ENCODE measurements at places on chromosomes 13 and 19.
A peak's percentile ranks its signal among the peaks of the same experiment; 100 is the strongest.

DNA sequence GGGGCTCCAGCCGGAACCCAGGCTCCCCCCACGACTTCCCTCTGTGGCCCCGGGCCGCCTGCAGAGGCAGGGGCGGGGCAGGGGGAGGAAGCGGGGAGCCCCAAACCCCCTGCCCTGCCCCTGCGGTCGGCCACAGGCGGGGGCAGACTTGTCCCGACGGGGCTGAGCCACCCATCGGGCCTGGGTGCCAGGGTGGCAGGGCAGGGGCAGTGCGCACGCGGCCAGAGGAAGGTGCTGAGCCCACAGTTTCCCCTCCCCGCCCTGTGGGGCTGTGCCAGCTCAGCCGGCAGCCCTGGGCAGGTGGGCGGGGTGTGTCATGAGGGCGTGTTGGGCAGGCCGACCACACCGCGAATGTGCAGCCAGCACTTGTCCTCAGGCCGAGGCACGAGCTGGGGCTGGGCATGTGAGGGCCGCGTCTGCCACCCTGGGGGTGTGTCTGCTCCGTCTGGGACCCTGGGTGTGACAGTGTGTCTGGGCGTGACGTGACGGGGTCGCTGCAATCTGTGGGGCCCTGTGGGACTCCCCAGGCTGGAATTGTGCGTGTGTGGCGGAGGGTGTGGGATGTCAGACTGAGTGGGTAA is 17.7 kb downstream of the CCDC97 start:
- DNase-seq: peak; percentile 91

GRCh38 chr19:32675720-32676185 is at the start of gene RGS9BP:
Gene RGS9BP (plus strand): TSS chr19:32675848. CDS start chr19:32676264, 416 bp downstream.
- peak; percentile 77 for DNase-seq

DNA sequence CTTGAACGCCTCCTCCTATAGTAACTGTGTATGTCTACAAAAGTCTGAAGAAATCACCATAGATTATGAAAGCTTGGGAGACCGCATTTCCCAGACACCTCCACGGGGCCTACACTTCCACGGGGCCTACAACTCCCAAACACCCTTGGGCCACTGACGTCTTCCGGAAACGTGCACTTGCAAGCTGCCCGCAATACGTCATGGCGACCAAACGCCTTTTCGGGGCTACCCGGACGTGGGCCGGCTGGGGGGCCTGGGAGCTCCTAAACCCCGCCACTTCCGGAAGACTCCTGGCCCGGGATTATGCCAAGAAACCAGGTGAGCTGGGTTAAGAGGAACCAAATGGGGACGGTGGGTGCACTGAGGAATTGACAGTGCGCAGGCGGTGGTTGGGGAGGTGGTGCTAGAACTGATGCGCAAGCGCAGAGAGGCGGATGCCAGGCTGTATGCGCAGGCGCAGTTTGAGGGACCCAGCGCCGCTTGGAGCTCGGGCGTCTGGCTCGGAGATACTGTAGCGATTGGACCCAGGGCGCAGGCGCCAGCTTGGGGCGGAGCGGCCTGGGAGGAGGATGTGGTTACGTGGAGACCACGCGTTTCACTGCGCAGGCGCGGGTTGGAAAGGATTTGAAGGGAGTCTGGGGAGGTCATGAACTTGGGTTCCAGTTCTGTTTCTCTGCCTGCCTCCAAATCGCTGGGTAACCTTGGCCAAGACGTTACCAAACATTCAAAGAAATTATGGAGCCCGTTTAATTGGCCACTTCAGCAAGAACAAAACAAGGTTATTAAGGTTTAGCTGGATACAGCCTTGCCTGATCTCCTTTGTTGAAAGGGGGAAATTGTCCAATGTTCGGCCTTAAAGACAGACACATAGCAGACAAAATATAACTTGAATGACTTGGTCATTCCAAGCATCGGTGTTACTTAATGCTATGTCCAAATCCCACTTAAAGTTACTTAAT is at the start of gene MRPL54:
Gene MRPL54, plus strand, starts transcription at position 182 of the 959 bp plus-strand sequence. Its CDS starts 19 bp downstream, at position 201.
- DNase-seq: peak; percentile 97

GRCh38 chr13:64753233-64754000 is 2476.7 kb downstream of the PCDH9 start:
- no peak for DNase-seq

GRCh38 chr13:76992548-76993001 is 694 bp downstream of the CLN5 start:
- DNase-seq: peak; percentile 37

GRCh38 chr19:19662871-19663255 is 613 bp downstream of the ATP13A1 start:
- DNase-seq: peak; percentile 74

GRCh38 chr19:51546650-51547396 is 15.4 kb upstream of the SIGLEC6 start:
- peak; percentile 98 for DNase-seq

DNA sequence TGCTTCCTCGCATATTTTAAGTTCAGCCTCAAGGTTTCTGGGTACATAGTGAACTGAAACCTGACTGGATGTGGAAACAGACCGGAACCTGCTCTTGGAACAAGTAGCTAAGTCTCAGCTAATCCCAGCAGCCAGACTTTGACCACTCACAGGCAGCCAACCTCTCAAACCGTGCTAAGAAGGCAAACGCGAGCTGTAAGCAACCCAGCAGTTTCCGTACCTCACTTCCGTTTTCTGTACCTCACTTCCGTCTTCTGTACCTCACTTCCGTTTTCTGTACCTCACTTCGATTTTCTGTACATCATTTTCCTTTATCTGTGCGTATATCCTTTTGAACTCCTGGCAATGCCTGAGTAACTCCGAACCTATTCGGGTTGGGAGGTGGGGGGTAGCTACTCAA is 96.8 kb downstream of the SUCLA2 start:
- peak; percentile 59 for DNase-seq

DNA sequence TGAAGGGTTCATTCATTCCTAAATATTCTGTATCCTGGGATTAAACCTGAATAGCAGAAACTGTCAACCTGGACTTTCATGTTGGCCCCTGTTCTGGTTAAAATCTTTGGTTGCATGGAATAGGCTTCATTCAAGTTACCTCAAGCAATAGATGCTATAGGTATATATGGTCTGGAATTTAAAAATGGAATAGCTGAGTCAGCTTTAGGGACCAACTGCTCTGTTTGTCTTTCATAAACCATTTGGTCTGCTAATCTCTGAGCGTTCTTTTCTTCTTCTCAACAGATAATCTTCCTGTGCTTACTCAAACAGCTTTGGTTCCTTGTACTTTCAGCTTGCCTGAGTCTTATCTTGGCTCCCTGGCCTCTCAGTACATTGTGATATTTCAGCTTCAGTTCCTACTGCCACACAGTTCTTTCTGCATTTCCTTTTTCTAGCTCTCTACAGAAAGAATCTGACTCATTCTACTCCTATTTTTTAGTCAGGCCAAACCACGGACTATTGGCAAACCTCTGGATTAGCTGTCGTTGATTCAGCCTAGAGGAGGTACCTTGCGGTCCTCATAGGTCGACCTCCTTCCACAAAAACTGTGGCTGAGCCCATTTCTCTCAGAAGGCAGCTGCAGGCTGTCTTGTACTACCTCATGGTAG is 35.9 kb upstream of the MAB21L1 start:
- DNase-seq: peak; percentile 67

DNA sequence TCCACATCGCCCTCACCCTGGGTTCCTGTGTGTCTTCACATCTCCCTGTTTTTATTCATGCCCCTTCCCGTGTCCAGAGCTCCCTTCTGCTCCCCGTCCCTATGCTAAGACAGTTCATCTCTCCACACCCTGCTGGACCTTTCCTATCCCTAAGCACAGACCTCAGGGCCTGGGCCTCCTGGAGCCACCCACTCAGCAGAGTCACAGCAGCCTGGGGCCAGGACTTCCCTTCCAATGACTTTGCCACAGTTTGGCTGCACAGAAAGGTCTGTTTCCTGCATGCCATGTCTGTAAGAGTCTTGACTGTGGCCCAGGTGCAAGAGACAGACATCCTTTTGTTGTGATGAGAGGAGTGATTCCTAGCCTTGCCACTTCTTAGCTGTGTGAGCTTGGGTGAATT is 470.7 kb downstream of the TSHZ3 start:
- DNase-seq: no peak

DNA sequence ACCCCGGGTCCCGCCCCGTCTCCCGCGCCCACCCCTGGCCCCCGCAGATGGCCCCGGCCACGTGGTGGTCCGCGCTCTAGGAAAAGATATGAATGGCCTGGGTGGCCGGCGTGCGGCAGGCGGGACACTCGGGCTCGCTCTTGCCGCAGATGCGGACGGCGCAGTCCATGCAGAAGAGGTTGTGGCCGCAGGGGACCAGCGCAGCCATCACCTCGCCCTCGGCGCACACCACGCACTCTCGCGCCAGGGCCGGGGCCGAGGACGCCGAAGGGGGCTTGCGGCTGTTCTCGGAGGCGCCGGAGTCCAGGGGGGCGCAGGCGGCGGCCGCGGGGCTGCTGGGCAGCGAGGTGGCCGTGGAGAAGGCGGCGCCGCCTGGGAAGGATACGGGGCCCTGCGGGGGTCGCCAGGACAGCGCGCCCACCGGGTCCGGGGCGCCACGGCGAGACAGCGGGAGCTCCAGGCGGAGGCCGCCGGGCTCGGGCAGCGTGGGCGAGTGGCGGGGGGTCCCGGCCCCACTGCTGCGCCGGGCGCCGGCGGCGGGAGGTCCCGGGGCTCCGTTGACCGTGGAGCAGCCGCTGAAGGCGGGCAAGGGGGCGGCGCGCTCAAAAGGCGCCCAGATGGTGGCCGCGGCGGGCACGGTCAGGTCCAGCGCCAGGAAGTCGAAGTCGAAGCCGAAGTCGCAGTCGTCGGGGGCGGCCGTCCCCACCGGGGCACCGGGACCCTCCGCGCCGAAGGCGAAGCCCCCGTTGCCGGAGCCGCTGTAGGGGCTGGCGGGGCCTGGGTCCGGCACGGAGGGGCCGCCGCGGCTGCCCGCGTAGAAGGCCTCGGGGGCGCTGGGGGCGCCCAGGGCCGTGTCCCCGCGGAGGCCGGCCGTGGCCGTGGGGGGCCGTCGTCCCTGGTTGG is 12.4 kb downstream of the MEX3D start:
- no peak for DNase-seq

DNA sequence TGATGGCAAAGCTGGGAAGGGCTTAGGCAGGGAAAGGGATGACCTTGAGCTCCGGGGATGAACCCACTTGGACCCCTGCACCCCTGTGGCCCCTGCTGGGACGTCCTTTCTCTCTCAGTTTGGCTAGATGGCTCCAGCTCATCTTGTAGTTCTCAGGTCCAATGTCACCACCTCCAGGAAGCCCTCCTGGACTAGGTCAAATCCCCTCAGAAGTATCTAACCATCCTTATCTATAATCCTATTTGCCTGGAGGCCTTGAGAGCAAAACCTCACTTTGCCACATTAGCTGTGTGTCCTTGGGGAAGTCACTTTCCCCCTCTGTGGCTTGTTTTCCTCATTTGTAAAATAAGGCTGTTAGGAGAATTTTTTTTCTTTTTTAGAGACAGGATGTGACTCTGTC is 42.7 kb upstream of the NFIC start:
- no peak for DNase-seq

DNA sequence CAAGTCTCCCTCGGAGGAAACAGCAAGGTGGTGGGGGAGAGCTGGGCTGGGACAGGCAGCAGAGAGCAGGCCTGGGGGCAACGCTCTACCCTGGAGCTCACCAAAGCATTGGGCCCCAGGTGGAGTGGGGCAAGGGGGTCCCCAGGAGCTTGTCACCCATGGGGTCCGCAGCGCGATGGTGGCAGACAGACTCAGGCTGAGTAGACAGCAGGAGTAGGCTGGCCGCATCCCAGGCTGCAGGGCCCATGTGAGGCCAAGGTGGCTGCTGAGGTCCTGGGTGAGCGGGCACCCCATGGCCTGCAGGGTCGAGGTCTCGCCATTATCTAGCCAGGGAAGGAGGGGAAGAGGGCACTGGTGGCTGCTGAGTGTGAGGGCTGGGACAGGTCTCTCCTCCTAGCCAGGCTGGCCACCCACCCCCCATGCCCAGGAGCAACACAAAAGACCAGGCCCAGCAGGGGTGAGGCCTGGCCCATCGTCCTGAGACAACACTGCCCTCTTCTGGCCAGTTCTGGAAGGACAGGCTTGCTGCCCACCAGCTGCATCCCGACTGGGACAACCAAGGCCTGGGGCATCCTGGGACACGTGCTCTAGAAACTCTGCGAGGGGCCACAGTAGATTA is 33.1 kb downstream of the CEBPG start:
- DNase-seq: peak; percentile 76

- DNase-seq: no peak
These were observed 108.3 kb downstream of the SLITRK1 start for GRCh38 chr13:83773961-83774360.

- no peak for DNase-seq
These were observed 5.7 kb downstream of the ZNF653 start for GRCh38 chr19:11499890-11500420.

DNA sequence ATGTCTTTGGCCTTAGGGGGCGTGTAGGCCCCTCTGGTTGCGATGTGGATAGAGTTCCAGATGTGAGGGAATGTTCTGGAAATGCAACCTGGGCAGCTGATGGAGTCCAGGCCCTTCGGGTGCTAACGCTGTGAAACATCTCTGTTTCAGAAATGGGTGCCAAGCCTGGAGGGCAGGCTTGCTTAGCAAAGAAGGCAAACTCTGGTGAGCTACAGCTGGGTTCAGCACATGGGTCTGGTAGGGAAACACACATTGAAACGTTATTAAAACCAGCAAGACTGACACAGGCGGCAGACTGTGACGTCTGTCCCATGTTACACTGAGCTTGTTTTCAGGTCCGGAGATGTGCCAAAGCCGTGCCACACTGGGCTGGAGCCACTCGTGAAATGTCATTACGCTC is 8.6 kb upstream of the CDC16 start:
- peak; percentile 27 for DNase-seq

DNA sequence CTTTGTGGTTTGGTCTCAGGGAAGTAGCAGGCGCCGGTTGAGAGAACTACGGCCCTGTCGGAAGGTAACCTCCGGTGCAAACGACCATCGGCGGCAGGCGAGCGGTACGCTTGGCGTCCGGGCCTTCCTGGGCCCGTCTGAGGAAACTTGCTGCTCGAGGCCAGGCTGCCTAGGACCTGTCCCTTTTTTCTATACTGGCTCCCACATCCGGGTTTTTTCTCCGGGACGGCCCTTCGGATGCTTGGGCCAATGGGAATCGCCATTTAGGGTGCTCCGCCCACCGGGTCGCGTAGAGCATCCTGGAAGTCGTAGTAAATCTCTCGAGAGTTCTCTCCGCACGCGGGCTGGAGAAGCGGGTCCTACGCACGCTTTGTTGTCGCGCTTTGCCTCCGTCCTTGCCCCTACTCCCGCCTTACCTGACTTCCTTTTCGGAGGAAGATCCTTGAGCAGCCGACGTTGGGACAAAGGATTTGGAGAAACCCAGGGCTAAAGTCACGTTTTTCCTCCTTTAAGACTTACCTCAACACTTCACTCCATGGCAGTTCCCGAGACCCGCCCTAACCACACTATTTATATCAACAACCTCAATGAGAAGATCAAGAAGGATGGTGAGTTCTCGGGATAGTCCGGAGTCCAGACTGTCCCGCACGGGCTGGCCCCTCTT is at the start of gene SNRPA:
Gene SNRPA, plus strand, starts transcription at position 330 of the 664 bp plus-strand sequence. Its CDS starts 206 bp downstream, at position 536.
- peak; percentile 94 for DNase-seq

DNA sequence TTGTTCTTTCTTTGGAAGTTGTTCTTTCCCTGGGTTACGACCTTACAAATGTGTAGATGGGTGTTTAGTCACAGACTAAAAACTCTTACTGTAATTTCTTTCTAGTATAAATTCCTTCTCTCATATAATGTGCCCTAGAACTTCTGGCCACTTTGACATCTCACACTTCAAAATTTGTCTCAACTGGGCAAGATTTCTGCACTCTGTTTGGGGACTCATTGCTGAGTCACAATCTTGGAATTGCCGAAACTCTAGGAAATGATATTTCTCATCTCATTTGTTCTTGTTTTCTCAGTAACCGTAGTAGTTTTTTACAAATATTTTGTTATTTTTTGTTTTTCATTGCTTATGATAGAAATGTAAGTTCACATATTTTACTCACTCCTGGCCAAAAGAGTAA is 2523.2 kb upstream of the PCDH20 start:
- no peak for DNase-seq

GRCh38 chr19:1170938-1171754 is 2.9 kb downstream of the SBNO2 start:
- no peak for DNase-seq

- DNase-seq: no peak
These were observed 307.6 kb downstream of the SPRY2 start for GRCh38 chr13:80033286-80033685.

Measured in NB4 (cell line).